ENCODE measurements at places on chromosomes 4 and X.

- H3K36me3 ChIP-seq = no peaks in the 10 kb centered on the region
- no peaks in the 10 kb centered on the region for H3K4me1 ChIP-seq
- H3K27me3 ChIP-seq = no peaks in the 10 kb centered on the region
- H3K4me3 ChIP-seq = no peak overlapping the region
These were observed 511.3 kb upstream of the PCDH7 start for GRCh38 chr4:30208731-30209435.

GRCh38 chr4:105150503-105150902, 3.8 kb downstream of the TET2 start:
- DNase-seq = no peak
- H3K36me3 ChIP-seq = peaks cover 12% of the 10 kb centered on the region
- H3K27me3 ChIP-seq = no peaks in the 10 kb centered on the region

- H3K27me3 ChIP-seq = no peaks in the 10 kb centered on the region
- no peaks in the 10 kb centered on the region for H3K36me3 ChIP-seq
- no peak overlapping the region for H3K27ac ChIP-seq
- no peak overlapping the region for H3K4me3 ChIP-seq
These were observed 170.7 kb upstream of the SMARCAD1 start for GRCh38 chr4:94036964-94037363.

DNA sequence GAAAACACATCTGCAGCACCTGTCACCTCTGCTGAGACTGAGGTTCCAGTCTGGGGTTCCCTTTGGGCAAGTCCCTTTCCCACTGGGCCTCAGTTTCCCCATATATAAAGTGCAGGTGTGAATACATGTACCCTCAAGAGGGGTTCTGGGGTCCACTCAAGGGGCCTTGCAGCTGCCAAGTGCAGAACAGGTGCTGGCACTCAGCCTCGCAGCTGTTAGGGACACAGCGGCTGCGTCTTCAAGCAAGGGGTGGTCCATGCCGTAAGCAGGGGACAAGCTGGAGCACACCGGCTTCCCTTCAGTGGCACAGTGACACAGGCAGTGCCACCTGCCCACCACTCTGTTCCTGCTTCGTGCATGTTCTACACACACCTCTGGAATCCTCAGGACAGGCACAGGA, 86.9 kb upstream of the PSAPL1 start:
- no peaks in the 10 kb centered on the region for H3K36me3 ChIP-seq
- H3K27ac ChIP-seq = no peak overlapping the region

DNA sequence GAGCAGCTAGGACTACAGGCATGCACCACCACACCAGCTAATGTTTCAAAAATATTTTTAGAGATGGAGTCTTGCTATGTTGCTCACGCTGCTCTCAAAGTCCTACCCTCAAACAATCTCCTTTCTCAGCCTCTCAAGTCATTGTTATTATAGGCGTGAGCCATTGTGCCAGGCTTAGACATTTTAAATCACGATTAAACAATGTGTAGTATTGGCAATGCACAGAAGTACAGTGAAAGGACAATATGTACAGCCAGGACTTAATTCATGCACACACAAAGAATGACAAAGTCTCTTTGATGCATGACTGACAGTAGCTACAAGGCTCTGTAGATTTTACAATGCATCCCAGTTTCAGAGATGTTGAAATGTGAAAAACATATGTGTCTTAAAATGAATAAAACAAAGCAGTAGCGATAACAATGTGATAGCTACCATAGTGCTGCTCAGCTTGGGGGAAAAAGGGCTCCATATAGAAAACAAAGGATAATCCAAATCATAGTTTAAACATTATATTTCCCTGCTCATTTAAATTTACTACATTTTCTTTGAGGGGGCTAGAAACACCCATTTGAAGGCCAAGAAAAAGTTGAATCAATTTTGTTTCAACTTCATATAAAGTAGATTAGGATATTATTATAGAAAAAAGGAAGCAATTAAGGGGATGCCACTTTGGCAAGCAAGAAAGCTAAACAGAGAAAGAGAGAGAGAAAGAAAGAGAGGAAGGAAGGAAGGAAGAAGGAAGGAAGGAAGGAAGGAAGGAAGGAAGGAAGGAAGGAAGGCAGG, 272.4 kb upstream of the SMIM31 start:
- no peaks in the 10 kb centered on the region for H3K4me1 ChIP-seq
- no peaks in the 10 kb centered on the region for H3K36me3 ChIP-seq
- no peak overlapping the region for H3K27ac ChIP-seq
- no peak overlapping the region for H3K4me3 ChIP-seq
- DNase-seq = no peak

DNA sequence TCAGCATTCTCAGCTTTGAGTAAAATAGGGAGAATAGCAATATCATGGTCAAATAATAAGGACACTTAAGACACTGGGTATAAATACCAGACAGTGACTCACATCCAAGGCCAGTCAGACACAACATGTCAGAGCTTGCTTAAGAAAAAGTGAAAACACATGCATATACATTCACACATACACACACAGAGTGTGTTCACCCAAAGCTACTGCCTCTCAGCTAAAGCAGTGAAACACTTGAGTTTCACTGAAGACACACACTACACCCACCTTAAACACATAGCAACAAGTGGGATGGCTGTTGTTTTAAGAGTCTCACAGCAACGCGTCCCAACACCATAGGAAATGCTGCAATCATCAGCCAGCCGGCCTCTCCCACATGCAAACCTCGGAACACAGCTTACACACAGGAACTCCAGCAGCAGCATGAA, 14.4 kb downstream of the SHROOM4 start:
- no peaks in the 10 kb centered on the region for H3K27me3 ChIP-seq
- DNase-seq = no peak
- no peak overlapping the region for H3K4me3 ChIP-seq
- H3K27ac ChIP-seq = no peak overlapping the region
- no peaks in the 10 kb centered on the region for H3K36me3 ChIP-seq

GRCh38 chr4:1090465-1091440, 22.6 kb downstream of the RNF212 start:
- peaks cover 3% of the 10 kb centered on the region for H3K4me1 ChIP-seq
- no peak overlapping the region for H3K4me3 ChIP-seq
- no peak for DNase-seq
- H3K27ac ChIP-seq = no peak overlapping the region
- no peaks in the 10 kb centered on the region for H3K36me3 ChIP-seq
- H3K27me3 ChIP-seq = no peaks in the 10 kb centered on the region

DNA sequence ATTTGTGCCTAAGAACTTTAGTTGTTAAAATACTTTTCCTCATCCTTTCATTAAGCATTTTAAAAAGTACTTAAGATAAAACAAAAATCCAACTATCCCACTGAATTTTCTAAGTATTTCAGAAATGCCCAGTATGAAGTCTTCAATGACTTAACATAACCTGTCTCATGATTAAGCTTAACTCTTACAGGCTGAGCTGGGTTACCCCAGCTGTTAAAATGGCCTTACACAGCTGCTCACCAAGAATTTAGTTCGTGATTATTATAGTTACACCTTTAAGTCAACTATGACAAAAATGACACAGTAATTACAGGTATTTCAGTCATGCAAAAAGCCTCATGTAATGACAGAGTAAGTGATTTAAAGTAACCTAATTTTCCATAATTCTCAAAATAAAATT, 145.7 kb downstream of the FBXW7 start:
- no peak for DNase-seq
- H3K4me1 ChIP-seq = peaks cover 15% of the 10 kb centered on the region

DNA sequence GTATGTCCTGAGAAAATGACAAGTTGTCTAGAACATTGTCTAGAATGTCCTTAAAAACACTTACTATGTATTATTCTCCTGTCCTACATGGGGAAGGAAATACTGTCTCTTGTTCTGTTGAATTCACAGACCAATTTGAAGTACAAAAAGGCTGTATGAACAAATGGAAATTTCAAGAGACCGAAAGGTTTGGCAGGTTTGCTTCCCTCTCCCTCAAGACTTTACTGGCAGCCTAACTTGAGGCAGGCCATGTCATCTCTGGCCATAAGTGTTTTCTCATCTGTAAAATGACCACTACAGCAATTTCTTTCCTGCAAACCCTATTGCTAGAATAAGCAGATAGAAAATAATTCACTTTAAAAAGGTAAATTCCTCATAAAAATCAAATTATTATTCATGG, 191.2 kb upstream of the BMP3 start:
- H3K27me3 ChIP-seq = no peaks in the 10 kb centered on the region
- no peaks in the 10 kb centered on the region for H3K36me3 ChIP-seq
- H3K4me3 ChIP-seq = no peak overlapping the region
- no peak overlapping the region for H3K27ac ChIP-seq
- H3K4me1 ChIP-seq = no peaks in the 10 kb centered on the region

DNA sequence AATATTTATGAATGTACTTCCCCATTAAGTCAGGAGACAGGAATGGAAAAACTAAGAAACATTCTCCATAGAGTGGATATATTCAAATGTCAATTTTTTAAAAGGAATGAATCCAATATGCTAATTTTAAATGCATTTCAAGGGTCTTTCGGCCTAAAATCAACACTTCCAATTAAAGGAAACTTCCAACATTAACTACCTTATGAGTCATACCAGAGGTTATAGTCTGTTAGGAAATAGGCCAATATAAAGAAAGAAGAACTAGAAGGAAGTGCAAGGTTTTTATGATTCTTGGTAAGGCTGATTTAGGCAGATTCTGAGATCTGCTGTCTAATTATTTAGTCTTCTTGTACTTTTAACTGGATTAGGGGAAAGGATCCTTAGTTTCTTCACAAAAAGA, 260.1 kb upstream of the EDNRA start:
- no peak overlapping the region for H3K27ac ChIP-seq
- H3K36me3 ChIP-seq = no peaks in the 10 kb centered on the region
- no peaks in the 10 kb centered on the region for H3K4me1 ChIP-seq
- H3K27me3 ChIP-seq = no peaks in the 10 kb centered on the region
- no peak overlapping the region for H3K4me3 ChIP-seq
- no peak for DNase-seq

DNA sequence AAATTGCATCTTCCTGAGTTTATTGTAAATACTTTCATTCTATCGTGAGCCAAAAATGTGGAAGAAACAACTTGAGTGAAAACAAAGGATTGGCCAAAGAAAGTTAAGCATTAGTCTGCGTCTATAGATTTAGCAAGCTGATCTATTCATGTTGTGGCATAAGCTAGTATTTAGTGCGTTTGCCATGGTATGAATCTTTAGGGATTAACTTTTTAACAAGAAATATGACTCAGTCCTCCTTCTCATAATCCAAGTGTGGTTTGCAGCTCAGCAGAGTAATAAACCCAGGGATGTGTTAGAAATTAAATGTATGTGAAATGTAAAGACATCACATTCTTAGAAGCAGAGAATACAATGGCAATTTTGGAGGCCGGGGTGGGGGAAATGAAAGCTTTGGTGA, 1110.9 kb downstream of the NLGN4X start:
- H3K4me1 ChIP-seq = no peaks in the 10 kb centered on the region
- H3K27ac ChIP-seq = no peak overlapping the region
- no peaks in the 10 kb centered on the region for H3K27me3 ChIP-seq
- no peaks in the 10 kb centered on the region for H3K36me3 ChIP-seq
- DNase-seq = no peak

- no peaks in the 10 kb centered on the region for H3K36me3 ChIP-seq
- DNase-seq = no peak
- peaks cover 4% of the 10 kb centered on the region for H3K27me3 ChIP-seq
- peaks cover 2% of the 10 kb centered on the region for H3K4me1 ChIP-seq
- no peak overlapping the region for H3K27ac ChIP-seq
- H3K4me3 ChIP-seq = no peak overlapping the region
These were observed 296.3 kb upstream of the KLF3 start for GRCh38 chr4:38367642-38368174.

DNA sequence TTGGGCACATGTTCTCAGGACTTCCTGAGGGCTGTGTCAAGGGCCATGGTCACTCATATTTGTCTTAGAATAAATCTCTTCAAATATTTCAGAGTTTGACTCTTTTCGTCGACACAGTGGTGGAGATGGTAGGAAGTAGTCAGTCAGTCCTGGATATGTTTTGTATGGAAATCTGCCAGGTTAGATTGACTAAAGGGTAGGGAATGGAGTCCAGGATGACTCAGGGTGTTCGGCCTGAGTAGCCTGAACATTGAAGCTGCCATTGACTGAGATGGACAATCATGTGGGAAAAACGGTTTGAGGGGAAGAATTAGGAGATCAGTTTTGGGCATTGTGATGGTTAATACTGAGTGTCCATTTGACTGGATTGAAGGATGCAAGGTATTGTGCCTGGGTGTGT, 177.1 kb upstream of the CENPE start:
- H3K4me3 ChIP-seq = no peak overlapping the region
- no peaks in the 10 kb centered on the region for H3K27me3 ChIP-seq
- no peak for DNase-seq

DNA sequence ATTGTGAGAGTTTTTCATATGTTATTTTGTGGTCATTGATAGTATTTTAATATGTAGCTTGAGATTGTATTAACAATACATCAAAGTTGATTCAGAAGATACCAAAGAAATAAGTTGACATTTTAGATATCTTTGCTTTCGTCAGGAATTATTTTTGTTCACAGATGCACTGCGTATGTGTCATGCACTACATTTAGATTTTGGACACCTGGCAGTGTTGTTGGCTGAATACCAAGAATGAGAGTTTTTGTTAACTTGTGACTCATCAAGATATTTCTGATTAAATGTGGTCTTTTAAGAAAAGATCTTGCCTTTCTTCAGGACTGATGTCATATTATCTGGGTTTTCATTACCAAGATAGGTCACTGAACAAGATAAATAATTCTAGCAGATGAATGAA, 633.4 kb downstream of the CENPC start:
- H3K27ac ChIP-seq = no peak overlapping the region
- no peaks in the 10 kb centered on the region for H3K27me3 ChIP-seq

DNA sequence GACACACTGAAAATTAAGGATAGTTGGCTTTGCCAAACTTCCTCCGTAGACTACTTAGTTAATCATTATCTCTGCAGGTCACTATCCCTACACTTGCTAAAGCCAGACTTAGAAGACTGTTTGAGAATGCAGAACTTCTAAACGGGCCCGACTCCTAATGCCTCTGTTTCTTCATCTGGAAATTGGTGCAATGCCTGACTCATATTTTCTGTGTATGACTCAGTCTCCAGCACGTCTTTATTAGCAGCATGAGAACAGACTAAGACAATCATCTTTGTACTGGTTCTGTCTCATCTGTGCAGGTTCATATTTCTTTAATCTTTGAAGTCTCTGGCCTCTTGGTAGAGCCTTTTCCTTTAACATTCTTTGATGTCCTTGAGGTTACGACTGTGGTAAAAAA, 411.9 kb upstream of the ACTRT1 start:
- H3K27ac ChIP-seq = no peak overlapping the region
- no peak for DNase-seq
- H3K36me3 ChIP-seq = no peaks in the 10 kb centered on the region
- no peaks in the 10 kb centered on the region for H3K27me3 ChIP-seq

- peaks cover 2% of the 10 kb centered on the region for H3K27me3 ChIP-seq
- no peak for DNase-seq
- H3K36me3 ChIP-seq = no peaks in the 10 kb centered on the region
- H3K4me1 ChIP-seq = peaks cover 3% of the 10 kb centered on the region
These were observed 67.1 kb downstream of the DCLK2 start for GRCh38 chr4:150145090-150145945.

DNA sequence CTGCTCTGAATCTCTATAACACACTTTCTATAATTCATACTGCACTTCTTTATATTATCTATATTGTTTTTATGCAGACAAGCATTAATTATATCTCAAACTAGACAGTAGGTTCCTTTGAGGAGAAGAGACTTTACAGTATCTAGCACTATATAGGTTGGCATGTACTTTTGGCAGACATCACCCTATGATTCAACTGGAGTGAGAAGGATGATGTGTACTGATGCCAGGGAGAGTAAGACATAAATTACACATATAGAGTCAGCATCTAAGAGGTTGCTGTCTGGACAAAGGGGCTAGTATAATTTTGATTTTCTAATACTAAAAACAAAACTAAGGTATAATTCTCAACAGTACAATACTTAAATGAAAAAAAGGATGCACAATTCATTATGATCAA, 5.1 kb upstream of the RBM41 start:
- peaks cover 5% of the 10 kb centered on the region for H3K4me1 ChIP-seq
- no peaks in the 10 kb centered on the region for H3K36me3 ChIP-seq
- H3K27ac ChIP-seq = no peak overlapping the region
- DNase-seq = no peak
